ENCODE measurements at places on chromosomes 13 and 19. TPM values are rescaled to one million over a fixed set of nuclear protein-coding genes. Genes with fewer than 3 reads are reported as not detected.

DNA sequence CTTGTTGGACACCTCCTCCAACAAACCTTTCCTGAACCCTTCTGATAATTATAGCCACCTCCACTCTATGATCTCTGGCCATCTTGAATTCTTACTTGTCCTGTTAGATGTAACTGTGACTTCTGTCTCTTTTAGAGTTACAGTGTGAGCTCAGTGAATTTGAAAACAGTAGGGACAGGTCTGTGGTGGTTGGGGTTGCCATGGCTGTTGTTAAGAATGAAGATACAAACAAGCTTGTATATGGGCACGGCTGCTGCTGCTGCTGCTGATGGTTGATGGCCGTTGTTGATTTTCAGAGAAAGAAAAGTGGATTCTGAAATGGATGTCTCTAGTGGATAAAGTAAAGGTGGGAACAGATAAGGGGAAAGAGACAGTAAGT lies 101.5 kb downstream of the STARD13 start:
- H3K4me1 ChIP-seq = no peaks in the 10 kb centered on the region
- H3K36me3 ChIP-seq = no peaks in the 10 kb centered on the region
- no peak overlapping the region for H3K4me3 ChIP-seq
- H3K27me3 ChIP-seq = no peaks in the 10 kb centered on the region

GRCh38 chr19:1416014-1416841 lies 8.8 kb downstream of the DAZAP1 start:
- H3K4me1 ChIP-seq = peaks cover 27% of the 10 kb centered on the region
- no peak for DNase-seq
- no peaks in the 10 kb centered on the region for H3K27me3 ChIP-seq

DNA sequence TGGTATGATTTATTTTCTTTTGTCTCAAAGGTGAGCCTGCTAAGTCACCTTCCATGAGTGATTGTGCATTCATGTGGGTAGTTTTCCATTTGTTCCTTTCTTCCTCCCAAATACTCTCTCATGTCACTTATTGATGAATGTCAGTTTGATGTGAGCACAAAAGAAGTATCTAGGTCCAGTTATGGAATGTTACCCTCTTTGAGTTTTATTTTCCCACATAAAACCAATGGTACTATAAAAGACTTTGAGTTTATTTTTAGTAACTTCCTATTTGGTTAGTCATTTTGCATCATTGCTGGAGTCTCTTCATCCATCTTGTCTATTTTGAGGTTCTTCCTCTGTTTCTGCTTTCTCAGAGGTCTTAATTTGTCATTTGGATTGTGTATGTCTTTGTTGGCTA lies 321.3 kb downstream of the GPC6 start:
- no peak overlapping the region for H3K4me3 ChIP-seq
- DNase-seq = no peak
- H3K27ac ChIP-seq = no peak overlapping the region
- H3K36me3 ChIP-seq = no peaks in the 10 kb centered on the region

DNA sequence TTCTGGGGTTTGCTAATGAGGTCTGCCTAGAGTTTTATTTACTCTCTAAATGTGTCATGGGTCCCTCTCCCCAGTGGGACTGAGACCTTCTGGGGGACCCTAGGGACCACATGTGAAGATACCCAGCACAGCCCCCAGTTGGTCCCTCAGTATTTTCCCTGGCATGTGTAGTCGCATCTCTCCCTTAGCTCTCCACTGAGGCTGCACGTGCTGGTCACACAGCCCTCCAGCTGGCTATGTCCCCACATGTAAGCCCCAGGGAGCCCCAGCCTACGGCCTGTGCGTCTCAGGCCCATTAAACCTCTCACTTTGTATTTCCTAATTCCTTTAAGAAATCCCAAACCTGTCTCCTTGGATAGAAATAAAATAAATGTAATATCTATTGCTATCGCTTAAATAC lies 189.6 kb upstream of the TSHZ3 start:
- H3K4me3 ChIP-seq = no peak overlapping the region
- no peaks in the 10 kb centered on the region for H3K27me3 ChIP-seq
- H3K4me1 ChIP-seq = no peaks in the 10 kb centered on the region

DNA sequence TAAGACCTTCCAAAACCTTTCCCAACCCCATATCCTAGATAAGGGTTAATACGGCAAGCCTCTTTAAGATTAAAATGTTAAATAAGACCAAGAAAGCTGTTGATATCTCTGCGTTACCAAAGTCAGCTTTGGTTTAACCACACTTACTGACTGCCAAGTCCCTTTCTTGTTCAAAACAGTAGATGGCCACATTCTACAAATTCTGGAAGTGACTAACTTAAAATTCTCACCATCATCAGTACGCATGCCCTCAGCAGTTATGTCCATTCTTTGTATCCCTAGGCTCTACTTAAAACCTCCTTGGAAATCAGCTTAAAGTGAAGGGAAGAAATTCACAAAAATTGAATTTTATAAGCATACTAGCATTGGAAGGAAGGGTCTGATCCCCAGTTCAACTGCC lies 23.6 kb downstream of the SOHLH2 start:
- no peak overlapping the region for H3K27ac ChIP-seq
- no peaks in the 10 kb centered on the region for H3K36me3 ChIP-seq
- no peaks in the 10 kb centered on the region for H3K27me3 ChIP-seq
- no peak for DNase-seq

GRCh38 chr13:34628209-34628682 lies 313.8 kb upstream of the NBEA start:
- H3K36me3 ChIP-seq = no peaks in the 10 kb centered on the region
- H3K4me3 ChIP-seq = no peak overlapping the region

GRCh38 chr13:67619351-67619994 lies 389.3 kb upstream of the PCDH9 start:
- no peak overlapping the region for H3K27ac ChIP-seq
- H3K36me3 ChIP-seq = no peaks in the 10 kb centered on the region
- no peaks in the 10 kb centered on the region for H3K4me1 ChIP-seq
- no peak for DNase-seq

- H3K27ac ChIP-seq = no peak overlapping the region
- no peak for DNase-seq
- H3K36me3 ChIP-seq = no peaks in the 10 kb centered on the region
- H3K4me3 ChIP-seq = no peak overlapping the region
These were observed 648.3 kb upstream of the SPRY2 start for GRCh38 chr13:80989241-80989640.

ZNF708 gene
- 8.1 TPM for total RNA-seq

TEX101 gene
- not detected for total RNA-seq

FAM216B gene
- total RNA-seq = not detected

Measured in colonic mucosa (tissue), 4 donors.